ENCODE measurements at places on chromosomes 6 and 20.

- no peak for DNase-seq
These were observed 1.7 kb upstream of the C20orf203 start for GRCh38 chr20:32675223-32675975.

- DNase-seq: no peak
These were observed 56.3 kb upstream of the CD93 start for GRCh38 chr20:23142162-23143050.

DNA sequence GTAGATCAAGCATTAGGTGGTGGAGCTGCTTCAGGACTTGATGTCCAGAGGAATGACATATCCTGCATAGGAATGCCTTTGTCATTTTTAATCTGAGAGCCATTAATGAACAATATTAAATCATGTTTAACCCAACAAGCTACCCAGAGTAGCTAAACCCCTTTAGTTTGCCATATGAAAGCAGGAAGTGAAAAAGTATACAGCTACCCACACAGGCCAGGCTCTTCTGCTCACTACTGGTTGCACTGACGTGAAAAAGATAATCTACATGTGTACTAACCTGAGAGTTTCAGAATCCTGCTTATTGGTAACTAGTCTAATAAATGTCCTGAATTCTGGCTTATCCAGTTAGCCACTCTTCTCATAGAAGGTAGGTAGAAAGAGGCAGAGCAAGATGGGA, 19.9 kb downstream of the GLYATL3 start:
- no peak for DNase-seq

- no peak for DNase-seq
These were observed 5.0 kb downstream of the UST start for GRCh38 chr6:148751793-148752170.

- DNase-seq: no peak
These were observed 32.8 kb downstream of the PSMB9 start for GRCh38 chr6:32886681-32887383.

- no peak for DNase-seq
These were observed 66.0 kb upstream of the UTRN start for GRCh38 chr6:144219056-144219685.

GRCh38 chr6:168794491-168794890, 353.5 kb downstream of the SMOC2 start:
- DNase-seq: no peak

GRCh38 chr20:11445891-11446290, 471.8 kb upstream of the BTBD3 start:
- no peak for DNase-seq

- no peak for DNase-seq
These were observed 228.1 kb upstream of the CEP162 start for GRCh38 chr6:84455511-84456029.

- DNase-seq: no peak
These were observed 9.7 kb downstream of the EIF2S2 start for GRCh38 chr20:34102342-34102741.

DNA sequence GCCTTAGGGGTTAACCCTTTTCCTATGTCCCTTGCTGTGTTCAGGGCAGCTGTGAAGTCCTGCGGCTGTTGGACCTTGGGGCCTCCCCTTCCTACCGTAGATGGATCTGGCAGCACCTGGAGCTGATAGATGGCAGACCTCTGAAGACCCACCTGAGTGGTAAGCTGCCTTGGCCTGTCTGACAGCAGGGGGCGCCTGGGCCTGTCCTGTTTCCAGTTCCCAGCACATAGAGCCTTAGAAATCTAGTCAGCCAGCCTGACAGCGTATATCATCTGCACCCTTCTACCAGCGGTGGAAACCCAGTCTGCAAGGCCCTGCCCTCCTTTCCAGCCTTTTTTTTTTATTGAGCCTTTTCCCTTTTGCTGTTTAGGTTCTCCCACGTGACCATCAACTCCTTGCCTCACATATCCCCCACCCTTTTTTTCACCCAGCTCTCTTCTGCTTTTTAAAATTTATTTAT, 26.6 kb downstream of the CNBD2 start:
- peak; percentile 66 for DNase-seq

DNA sequence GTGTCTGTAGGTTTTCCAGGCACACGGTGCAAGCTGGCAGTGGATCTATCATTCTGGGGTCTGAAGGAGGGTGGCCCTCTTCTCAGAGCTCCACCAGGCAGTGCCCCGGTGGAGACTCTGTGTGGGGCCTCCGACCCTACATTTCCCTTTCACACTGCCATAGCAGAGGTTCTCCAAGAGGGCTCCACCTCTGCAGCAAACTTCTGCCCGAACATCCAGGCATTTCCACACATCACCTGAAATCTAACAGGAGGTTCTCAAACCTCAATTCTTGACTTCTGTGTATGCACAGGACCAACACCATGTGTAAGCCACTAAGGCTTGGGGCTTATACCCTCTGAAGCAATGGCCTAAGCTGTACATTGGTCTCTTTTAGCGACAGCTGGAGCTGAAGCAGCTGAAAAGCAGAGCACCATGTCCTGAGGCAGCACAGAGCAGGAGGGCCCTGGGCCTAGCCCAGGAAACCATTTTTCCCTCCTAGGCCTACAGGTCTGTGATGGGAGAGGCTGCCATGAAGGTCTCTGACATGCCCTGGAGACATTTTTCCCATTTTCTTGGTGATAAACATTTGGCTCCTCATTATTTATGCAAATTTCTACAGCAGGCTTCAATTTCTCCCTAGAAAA, 253.3 kb downstream of the ERMARD start:
- no peak for DNase-seq

GRCh38 chr20:34615477-34615876, 57.0 kb downstream of the MAP1LC3A start:
- DNase-seq: no peak

DNA sequence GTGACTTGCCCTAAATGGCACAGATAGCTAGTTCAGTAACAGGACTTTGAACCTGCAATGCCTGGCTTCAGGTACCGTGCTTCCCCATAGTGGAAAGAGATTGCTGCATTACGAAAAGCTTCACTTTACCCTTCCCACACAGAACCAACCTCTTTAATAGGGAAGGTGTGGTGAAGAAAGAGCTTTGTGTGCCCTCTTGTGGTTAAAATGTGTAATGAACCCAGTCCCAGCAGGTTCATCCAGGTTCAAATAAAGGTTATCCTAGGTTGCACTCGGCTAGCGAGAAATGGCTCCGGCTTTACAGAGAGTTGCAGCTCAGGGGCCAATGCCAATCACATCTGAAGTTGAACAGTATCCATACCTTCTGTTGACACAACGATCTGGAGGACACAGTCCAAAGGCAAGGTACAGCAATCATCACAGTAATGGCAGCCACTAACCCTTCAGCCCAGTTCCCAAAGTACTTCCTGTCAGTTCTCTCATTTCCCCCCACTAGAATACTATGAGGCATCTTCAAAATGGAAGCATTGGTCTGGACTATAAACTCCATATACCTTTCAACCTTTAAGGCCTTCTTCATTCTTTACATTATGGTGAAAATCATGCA, 3.0 kb downstream of the DEFB115 start:
- no peak for DNase-seq

DNA sequence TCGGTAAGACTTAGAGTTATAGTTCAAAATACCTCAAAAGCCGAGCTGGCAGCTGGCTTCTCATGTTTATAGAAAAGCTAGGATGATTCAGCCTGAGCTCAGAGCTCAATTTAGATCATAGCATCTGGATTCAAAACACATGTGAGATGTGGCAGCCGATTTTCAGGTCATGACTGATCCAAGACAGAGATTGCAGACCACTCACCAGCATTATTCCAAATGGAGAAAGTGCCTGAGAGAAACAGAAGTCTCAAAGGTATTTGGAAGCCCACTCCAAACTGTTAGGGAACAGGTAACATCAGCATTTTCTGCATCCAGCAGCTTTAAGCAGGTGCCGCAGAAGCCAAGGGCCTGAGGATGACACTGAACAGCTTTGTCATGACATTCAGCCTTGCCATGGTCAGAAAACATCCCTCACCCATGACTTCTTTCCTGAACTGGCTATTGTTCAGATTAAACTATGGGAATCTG, 102.2 kb downstream of the BACH2 start:
- DNase-seq: no peak

DNA sequence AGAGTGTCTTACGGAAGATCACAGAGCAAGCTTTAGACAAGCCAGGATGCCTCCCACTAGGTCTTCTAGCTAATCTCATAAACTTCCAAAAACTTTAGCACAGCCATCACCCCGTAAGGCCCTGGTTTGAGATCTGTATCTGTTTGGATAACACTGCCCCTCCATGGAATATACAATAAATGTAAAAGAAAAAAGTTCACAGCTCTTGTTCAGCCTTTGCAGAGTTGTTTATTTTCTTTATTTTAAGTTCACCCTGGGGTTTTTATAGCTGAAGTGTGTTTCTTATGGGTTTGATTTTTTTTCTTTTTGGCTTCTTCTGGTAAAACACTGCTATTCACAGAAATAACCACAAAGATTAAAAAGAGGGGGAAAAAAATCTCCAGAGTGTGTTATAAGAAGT, 125.6 kb downstream of the EYA2 start:
- DNase-seq: no peak

GRCh38 chr6:13044896-13045295, 283.4 kb downstream of the TBC1D7 start:
- no peak for DNase-seq

- DNase-seq: no peak
These were observed 47.6 kb upstream of the FUCA2 start for GRCh38 chr6:143559051-143559660.

GRCh38 chr20:40238511-40238910, 450.5 kb downstream of the MAFB start:
- no peak for DNase-seq

DNA sequence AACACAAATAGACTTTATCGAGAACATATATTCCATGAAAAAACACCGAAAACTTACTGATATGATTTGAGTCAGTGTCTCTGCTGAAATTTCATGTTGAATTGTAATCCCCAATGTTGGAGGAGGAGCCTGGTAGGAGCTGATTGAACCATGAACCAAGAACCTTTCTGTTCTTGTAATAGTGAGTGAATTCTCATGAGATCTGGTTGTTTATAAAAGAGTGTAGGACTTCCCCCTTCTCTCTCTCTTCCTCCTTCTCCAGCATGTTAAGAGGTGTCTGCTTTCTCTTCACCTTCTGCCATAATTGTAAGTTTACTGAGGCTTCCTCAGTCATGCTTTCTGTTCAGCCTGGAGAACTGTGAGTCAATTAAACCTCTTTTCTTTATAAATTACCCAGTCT, 1289.3 kb upstream of the CITED2 start:
- no peak for DNase-seq

DNA sequence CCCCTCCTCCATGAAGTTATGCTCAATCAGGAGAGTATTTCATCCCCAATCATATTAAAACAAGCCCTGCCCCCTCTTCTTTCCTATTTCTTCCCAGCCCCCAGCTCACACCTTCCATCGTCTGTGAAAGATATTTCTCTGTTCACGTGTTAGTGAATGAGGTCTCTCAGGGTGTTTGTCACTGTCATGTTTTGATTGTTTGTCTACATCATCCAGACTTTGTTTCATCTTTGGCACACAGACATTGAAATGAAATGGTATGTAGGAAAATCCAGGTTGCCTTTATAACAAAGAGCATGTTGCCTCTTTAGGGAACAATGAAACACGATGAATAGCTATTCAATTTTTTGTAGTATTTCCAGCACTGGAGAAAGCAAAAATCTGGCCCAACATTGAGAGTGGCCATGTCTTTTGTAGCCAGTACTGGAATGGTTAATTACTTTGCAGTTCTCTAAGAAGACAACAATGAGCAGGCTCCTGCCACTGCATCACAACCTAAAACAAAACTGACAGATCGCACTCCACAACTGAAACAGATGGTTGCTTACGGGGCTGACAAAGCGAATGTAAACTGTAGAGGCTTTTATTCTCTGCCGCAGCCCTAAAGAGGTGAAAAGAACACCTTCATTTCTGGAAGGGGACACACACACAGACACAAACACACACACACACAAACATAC, 543.6 kb upstream of the CITED2 start:
- no peak for DNase-seq

GRCh38 chr6:44246663-44247337, at the start of gene HSP90AB1:
HSP90AB1 (plus strand) TSS chr6:44247101; CDS start chr6:44248630, 1,529 bp downstream.
- peak; percentile 87 for DNase-seq

- no peak for DNase-seq
These were observed 124.7 kb upstream of the SPACA1 start for GRCh38 chr6:87922947-87923330.

GRCh38 chr6:135658481-135658880, 160.9 kb upstream of the AHI1 start:
- DNase-seq: no peak

DNA sequence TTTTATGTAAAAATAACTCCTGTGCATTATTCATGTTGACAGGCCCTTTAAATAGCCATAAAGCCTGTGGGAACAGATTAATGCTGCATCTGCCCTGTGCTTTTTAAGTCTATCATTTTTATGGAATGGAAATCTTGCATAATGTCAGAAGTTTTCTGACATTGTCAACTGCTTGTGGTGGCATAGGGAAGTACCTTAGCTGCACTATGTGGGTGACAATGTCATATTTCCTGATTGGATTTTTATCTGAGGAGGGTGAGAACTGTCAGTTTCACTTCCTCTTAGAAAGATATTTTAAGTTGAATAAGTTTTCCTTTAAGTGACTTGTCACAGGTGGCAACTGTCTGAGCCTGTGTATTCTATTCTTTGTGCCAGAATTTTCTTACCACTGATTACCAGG, 267.9 kb downstream of the PLCB1 start:
- DNase-seq: no peak

DNA sequence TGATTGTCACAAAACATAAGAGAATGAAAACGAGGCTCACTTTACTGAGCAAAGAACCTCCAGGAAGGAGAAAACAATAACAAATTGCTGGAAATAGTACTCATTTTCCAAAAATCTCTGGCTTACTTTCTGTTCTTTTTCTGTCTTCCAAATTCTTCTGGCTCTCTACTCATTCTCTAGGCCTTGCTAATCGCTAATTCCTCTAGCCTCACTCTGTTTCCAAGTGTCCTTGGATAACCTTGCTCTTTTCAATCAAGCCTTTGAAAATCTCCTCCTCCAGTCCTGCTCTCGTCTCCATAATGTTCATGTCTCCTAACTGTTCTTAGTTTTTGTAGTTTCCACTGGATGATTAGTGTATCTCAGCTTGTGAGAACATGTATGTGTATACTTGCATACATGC, 96.2 kb upstream of the MAP7 start:
- no peak for DNase-seq

DNA sequence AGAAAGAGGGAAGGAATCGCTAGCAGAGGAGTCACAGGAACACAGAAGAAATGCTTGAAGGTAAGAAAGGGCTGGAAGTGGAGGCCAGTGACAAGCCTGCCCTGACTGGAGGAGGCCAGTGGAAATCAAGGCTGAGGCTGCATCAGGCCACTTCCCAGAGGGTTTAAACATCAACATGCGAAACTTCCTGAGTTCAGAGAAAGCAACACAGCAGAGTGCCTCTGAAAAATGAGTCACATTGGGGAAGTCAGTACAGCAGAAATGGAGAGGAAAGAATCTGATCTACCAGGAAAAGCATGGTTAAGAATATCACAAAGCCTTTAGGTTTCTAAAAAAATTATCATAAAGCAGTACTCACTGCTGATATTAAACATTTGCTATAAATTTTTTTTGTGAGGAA, 23.3 kb downstream of the NAPB start:
- DNase-seq: no peak

- DNase-seq: no peak
These were observed 92.8 kb upstream of the IFNGR1 start for GRCh38 chr6:137311940-137312339.
